Amygdala (tissue), 56 donors: ENCODE measurements at places on chromosomes 7 and 10.

DNA sequence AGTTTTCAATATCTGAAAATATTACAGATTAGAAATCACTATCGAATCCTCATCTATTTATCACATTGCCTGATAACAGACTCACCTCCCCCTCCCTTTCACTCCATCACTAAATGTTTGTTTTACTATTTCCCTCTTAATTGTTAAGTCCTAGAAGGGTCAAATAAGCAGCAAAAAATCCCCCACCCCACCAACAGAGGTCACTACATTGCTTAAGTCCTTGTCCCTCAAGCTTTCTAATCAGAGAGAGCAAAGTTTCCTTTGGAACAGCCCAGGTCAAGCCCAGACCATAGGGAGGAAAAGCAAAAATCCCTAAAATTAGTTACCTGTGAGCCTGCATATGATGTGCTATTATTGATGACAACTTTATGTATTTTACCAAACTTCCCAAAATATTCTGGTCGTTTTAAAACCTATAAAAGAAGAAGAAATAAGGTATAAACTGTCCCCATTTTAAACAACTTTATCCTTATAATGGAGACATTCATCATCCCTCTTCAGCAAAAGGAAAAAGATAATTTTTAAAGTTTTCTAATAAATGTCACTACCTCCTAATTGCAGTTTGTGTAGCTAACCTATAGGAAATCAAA, 95.0 kb downstream of the CNOT4 start:
- DNase-seq = no peak

DNA sequence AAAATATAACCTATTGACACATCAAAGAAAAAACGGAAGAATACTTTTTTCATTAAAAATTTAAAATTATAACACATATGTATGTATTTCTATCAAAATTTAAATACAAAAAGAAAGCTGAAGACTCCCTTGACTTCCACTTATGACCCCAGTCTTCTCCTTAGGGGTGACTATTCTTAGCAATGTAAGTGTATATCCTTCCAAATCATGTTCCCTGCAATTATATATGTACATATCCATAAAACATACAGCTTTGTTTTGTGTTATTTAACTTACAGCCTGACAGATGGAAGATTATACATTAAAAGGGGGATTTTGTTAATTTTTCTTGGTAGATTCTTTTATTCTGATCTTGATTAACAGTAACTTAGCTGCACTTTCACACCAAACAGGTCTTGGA, 9.1 kb downstream of the GLUD1 start:
- DNase-seq = no peak

- no peak for DNase-seq
Observed at GRCh38 chr10:11154849-11155498, 137.3 kb downstream of the CELF2 start.

DNA sequence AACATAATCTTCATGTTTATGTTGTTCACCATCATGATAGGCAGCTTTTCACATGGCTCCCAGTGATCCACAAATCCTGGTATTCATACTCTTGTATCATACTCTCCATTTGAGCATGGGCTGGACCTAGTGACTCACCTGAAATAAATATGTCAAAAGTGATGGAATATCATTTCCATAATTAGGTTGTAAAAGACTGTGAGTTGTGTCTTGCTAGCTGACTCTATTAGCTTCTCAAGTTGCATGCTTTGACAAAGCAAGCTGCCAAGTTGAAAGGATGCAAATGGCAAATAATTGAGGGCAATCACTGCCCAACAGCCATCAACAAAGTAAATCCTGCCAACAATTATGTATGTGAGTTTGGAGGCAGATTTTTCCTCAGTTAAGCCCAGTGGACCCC, 300.4 kb downstream of the AHR start:
- no peak for DNase-seq

- no peak for DNase-seq
Observed at GRCh38 chr10:24235471-24235870, 26.5 kb downstream of the KIAA1217 start.

GRCh38 chr7:83876593-83876992, 227.7 kb upstream of the SEMA3E start:
- no peak for DNase-seq

GRCh38 chr10:59129867-59130266, 46.6 kb upstream of the PHYHIPL start:
- no peak for DNase-seq

DNA sequence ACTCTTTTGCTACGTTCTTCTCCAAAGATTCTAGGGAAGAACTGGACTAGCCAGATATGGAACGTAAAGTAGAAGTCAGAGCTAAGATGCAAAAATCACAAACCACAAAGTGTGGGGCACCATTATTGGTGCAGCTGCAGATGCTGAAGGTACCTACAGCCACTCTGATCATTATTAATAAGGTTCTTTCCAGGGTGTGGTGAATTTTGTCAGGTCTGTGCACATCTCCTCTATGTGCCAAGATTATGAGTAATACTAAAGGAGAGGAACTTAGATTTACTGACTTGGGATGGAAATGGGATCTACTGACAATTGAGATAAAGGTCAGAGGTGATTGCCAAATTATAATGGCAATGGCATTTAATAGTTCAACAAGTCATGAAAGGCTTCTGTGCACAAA, 148.2 kb downstream of the RAPGEF5 start:
- DNase-seq = no peak

- no peak for DNase-seq
Observed at GRCh38 chr7:17150018-17150417, 148.4 kb upstream of the AHR start.

DNA sequence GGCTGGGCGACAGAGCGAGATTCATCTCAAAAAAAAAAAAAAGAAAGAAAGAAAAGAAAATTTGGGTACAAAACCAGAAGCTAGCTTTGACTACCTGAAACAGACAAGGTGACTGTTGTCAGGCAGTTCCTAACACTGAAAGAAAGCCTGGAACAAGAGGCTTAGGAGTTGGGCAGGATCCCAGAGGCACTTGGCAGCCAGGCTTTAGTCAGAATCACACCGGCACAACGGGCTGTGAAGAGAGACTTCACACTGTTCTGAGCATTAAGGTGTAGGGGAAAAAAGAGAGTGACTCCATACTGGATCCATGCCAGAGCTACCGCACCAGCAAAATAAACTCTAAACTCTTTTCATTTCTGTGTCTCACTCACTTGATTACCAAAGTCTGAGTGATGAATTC, 130.8 kb downstream of the ZNF467 start:
- no peak for DNase-seq

GRCh38 chr10:4525103-4525502, 300.9 kb upstream of the AKR1E2 start:
- no peak for DNase-seq

DNA sequence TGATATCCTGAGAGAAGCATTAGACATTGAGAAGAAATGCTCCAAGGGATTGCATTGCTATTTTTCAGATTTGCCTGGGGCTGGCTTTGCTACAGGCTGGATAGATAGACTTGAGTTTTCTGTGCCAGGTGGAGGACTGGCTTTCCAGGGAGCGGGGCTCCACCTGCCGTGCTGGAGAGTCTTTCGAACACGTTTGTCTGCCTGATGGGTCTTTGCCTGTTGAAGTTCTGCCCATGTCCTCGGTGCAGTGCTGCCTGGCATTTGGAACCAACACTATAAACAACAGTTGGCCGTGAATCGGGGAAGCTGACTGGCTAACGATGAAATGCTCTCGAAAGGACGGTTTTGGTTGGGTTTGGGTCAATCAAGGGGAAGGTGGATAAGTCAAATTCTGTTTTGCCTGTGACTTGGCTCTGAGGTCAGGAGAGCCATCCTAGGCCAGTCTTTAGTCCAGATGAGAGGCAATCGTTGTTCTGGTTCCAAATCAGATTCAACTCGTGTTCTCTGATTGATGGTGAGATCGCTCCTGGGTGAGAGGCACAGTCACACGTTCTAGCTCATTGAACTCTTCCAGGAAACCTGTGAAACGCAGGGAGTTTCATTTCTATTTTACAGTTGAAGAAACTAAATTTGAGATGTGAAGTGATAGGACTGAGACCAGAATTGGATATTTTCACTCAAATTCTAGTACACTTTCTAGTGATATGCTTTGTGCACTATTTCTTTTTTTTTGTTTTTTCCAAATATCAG, 599.0 kb downstream of the TYW1 start:
- no peak for DNase-seq

DNA sequence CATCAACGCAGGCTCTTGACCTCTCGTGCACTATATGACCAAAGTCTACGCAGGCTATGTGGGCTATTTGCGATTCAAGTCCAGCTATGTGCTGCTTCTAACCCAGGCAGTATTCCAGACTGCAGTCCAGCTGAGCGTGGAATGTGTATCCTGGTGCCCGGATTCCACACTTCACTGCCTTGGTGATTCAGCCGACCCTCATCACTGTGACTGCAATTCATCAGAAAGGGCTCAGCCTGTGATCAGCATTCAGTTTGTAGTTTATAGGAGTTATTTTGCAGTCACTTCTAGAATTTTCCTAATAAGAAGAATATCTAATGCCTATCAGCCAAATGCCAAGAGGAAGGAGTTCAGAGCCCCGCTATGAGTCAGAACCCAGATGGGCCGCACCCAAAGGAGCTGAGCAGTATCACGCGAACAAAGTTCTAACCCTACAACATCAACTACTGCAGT, 119.8 kb upstream of the LANCL2 start:
- peak; percentile 64 for DNase-seq
